C1 segment of cervical spinal cord (tissue), 14 donors: ENCODE measurements at places on chromosomes 5 and 9.

- DNase-seq = no peak
Observed at GRCh38 chr5:146580237-146580636, 64.2 kb upstream of the GPR151 start.

GRCh38 chr5:139863855-139864558 lies 68.4 kb downstream of the PSD2 start:
- DNase-seq = peak; percentile 37

DNA sequence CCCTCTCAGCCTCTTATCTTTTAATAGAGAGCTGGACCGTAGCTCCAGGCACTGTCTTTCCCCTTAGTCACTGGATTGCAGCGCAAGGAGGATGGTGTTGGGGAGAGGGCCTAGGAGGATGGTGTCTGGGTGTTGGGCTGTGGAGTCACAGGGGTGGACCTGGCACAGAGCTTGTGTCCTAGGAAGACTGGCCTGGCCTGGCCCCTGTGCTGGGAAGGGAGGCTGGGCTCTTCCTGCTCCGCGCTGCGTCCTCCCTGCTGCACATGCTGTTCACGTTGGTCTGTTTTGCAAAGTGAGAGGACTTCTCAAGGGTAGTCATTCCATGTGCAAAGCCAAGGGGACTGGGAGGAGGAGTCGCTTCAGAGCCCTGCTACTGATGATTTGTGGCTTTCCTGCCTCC lies 123.9 kb downstream of the EHMT1 start:
- DNase-seq = no peak

- no peak for DNase-seq
Observed at GRCh38 chr5:14286007-14286406, 142.9 kb downstream of the TRIO start.

GRCh38 chr9:137416563-137417151 lies 6.3 kb downstream of the EXD3 start:
- DNase-seq = no peak

- no peak for DNase-seq
Observed at GRCh38 chr5:93382188-93382825, 198.7 kb downstream of the NR2F1-AS1 start.

DNA sequence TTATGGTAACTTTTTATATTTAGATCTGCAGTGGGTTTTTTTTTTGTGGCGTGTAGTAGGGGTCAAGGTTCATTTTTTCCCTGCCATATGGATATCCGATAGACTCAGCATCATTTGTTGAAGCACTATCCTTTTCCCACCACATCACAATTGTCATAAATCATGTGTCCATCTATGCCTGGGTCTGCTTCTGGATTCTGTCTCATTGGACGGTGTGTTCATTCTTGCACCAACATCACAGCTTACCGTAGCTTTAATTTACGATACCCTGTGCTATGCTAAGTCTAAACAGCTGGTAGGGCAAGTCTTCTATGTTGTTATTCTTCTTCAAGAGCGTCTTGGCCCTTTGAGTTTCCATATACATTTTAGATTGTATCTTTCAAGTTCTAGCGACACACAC lies 175.0 kb downstream of the RGS3 start:
- no peak for DNase-seq

GRCh38 chr5:136249678-136250266 lies 56.8 kb upstream of the SMIM32 start:
- peak; percentile 44 for DNase-seq

- no peak for DNase-seq
Observed at GRCh38 chr9:97689401-97690180, 7.5 kb downstream of the XPA start.

- DNase-seq = no peak
Observed at GRCh38 chr5:16854351-16854750, 81.7 kb downstream of the MYO10 start.

DNA sequence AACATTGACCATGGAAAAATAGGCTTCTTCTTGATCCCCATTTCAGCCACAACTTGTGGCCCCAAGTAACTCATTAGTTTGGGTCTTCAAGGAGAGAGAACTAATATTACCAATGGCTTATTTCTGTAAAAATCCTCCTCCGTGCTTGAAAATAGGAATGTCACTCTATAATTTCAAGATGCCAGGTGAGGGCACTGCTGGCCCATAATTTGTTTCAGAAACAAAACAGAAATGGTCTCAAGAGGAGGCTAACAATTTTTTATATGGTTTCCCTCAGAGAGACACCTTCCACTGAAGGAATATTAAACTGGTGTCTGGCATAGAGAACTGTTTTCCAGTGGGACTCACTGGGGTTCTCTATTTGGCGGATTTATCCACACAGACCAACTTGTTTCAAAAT lies 437.0 kb upstream of the TRPC7 start:
- DNase-seq = peak; percentile 7

- DNase-seq = no peak
Observed at GRCh38 chr5:59540366-59540765, 353.2 kb downstream of the PDE4D start.

- no peak for DNase-seq
Observed at GRCh38 chr9:136171801-136172411, 33.0 kb downstream of the LHX3 start.

DNA sequence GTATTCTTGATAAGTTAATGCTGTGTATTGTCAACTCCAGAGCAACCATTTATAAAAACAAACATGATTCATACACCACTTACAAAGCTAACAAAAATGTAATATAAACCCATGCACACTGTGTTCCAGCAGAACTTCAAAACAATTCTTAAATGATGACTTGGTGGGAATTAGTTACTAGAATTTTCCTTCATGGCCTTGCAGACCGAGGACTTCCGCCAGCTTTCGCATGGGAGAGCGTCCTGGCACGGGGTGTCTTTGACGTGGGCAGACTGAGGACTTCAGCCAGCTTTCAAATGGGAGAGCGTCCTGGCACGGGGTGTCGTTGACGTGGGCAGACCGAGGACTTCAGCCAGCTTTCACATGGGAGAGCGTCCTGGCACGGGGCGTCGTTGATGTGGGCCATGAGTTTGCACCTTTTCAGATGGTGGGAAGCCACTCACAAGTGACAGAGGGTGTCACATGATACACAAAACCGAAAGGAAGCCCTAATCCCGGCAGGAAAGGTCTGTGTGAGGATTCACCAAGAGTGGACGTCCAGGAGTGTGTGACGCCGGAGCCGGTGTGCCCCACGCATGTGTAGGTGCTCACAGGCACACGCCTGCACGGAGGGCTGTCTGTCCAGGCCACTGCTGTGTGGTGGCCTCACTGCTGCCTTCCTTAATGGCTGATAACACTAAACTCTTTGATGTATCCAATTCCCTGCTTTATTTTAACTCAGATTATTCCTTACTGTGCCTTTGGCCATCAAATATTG lies 211.3 kb upstream of the IRX4 start:
- DNase-seq = no peak

DNA sequence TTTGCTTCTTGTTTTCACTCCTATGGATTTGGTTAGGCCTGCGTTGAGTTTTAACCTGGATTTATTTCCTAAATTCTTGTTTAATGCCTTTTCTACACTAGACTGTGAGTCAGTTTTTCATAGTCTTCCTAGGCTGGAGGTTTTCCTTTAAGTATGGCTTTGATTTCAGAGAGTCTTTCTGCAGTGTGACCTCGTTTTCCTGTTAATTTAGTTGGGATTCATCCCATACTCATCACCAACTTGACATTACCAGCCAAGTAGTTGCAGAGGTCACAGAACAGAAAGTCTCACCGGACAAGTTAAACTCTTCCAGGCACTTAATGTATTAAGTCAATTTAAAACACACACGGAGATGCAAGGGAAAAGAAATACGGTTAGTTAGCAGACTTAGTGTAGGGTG lies 29.7 kb upstream of the AUH start:
- no peak for DNase-seq
